Activated CD8-positive, alpha-beta T cell treated with anti-CD3 and anti-CD28 coated beads for 36 hours (primary cell): ENCODE measurements at places on chromosomes 16 and 17.

GRCh38 chr17:2962236-2962635 lies 101.2 kb downstream of the OR1D5 start:
- H3K27ac ChIP-seq, result no peak overlapping the region
- DNase-seq, result no peak
- H3K4me1 ChIP-seq, result no peaks in the 10 kb centered on the region
- no peaks in the 10 kb centered on the region for H3K36me3 ChIP-seq
- H3K4me3 ChIP-seq, result no peak overlapping the region

DNA sequence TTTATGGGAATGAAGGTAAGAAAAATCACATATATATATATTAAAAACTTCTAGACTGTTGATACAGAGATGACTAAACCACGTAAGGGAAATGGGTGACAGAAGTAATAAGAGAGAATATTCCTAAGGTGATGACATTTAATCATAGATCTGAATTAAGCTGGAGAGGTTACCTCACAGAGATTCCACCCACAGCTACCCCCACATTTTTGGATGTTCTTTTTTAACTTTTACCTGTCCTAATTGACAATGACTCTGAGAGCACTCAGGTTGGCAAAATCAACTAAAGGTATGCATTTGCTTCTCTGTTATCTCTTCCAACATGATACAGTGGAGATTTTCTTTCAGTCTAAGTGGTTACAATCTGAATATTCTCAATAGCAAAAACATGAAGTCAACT lies 1280.6 kb downstream of the CDH11 start:
- H3K27me3 ChIP-seq, result no peaks in the 10 kb centered on the region
- no peak overlapping the region for H3K4me3 ChIP-seq
- no peaks in the 10 kb centered on the region for H3K4me1 ChIP-seq
- no peak overlapping the region for H3K27ac ChIP-seq
- DNase-seq, result no peak

- no peak for DNase-seq
- H3K4me1 ChIP-seq, result peaks cover 23% of the 10 kb centered on the region
- H3K27ac ChIP-seq, result no peak overlapping the region
- H3K27me3 ChIP-seq, result no peaks in the 10 kb centered on the region
These were observed 18.0 kb downstream of the CFDP1 start for GRCh38 chr16:75415169-75415905.

DNA sequence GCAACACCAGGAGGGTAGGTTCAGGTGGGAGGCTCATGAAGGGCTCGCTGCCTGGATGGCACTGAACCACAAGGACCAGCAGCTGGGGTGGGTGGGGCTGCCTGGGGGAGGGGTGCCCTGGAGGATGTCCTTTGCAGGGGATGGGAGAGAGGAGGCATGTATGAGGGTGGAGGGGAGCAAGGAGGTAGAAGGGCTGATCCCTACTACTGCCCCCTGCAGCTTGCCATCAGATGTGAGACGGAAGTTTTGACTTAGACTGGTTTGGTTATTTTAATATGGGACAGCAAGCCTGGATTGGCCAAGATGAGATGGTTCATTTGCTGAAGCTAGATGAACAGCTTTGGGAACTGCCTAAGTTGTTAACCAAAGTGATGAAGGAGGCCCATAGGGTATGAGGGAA lies 115.9 kb downstream of the SEC14L1 start:
- no peaks in the 10 kb centered on the region for H3K36me3 ChIP-seq
- H3K27ac ChIP-seq, result no peak overlapping the region
- no peak for DNase-seq
- H3K27me3 ChIP-seq, result no peaks in the 10 kb centered on the region
- no peaks in the 10 kb centered on the region for H3K4me1 ChIP-seq
